ENCODE measurements at places on chromosomes 1 and 21. TPM values are rescaled to one million over a fixed set of nuclear protein-coding genes. Genes with fewer than 3 reads are reported as not detected.

DNA sequence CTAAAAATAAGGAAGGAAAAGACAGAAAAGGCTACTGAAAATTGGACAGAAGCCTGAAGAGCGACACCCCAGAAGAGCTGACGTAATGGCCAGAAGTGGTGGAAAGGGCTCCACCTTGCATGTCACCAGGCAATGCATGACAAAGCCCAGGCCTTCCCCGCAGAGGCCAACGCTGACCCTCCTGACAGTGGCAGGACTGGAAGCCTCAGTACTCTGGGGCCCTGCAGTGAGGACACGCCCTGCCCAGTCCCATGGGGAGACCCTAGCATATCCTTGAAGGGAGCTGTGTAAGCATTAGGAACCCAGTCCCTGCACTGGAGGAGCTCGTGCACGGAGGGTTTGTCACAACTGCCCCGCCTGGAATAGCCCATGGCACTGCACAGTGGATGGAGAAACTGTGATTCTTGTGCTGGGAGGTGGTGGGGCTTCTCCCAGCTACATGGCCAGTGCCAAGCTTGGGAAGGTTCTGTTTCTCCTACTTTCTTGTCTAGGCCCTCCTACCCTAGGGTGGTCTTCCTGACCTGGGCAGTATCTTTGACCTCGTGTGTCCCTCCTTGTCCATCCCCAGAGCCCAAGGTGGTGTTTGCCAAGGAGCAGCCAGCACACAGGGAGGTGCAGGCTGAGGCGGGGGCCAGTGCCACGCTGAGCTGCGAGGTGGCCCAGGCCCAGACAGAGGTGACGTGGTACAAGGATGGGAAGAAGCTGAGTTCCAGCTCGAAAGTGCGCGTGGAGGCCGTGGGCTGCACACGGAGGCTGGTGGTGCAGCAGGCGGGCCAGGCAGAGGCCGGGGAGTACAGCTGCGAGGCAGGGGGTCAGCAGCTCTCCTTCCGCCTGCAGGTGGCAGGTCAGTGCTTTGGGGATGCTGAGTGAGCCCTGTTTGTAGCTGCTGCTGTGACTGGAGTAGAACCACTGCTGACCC, 60.4 kb downstream of the OBSCN start:
- no peak for DNase-seq

Gene ADAM30
- not detected for total RNA-seq

- DNase-seq, result no peak
Observed at GRCh38 chr1:94504601-94505000, 37.0 kb downstream of the F3 start.

DNA sequence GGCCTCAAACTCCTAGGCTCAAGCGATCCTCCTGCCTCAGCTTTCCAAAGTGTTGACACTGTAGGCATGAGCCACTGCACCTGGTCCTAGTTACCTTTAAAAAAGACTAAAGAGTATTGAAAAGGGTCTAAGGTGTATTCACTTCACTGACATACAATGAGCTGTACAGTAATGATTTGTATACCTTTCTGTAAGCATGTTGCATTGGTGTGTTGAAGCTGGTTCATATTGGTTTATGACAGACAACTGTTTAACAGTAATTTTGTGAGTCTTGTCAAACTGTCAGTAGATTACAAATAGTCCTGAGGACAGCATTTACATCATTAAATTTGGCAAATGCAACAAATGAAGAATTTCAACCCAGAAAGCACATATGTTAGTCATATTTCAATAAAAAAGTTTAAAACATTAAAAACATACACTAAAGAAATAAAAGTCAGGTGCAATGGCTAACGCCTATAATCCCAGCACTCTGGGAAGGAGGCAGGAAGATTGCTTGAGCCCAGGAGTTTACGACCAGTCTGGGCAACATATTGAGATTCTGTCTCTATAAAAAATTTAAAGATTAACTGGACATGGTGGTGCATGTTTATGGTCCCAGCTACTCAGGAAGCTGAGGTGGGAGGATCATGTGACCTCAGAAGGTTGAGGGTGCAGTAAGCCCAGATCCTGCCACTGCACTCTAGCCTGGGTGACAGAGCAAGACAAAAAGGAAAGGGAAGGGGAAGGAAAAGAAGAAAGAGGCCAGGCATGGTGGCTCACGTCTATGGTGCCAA, 88.3 kb upstream of the HP1BP3 start:
- DNase-seq, result no peak

GRCh38 chr1:40476924-40477677, at the start of gene ZFP69:
TSS of gene ZFP69 (plus strand) at chr1:40477290. CDS start at chr1:40479362, 2,072 bp downstream.
- DNase-seq, result peak; percentile 78

DNA sequence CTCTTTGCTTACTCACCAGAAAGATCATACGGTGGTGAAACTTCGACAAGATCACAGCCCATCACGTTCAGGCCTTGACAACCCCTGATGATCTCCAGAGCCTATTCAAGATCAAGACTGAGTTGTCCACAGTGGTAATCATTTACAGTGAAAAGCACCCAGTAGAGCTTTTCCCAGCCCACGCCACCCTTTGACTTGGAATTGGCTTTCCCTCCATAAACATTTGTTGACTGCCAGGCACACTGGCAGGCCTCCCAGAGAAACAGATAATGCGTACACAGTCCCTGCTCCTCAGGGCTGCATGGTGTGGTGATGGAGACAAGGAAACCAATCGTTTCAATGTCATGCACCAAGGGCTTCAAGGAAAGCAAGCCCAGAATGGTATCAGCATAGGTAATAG, 10.1 kb downstream of the AGMAT start:
- DNase-seq, result no peak

- DNase-seq, result peak; percentile 63
Observed at GRCh38 chr1:204288021-204288588, 71.6 kb downstream of the PLEKHA6 start.

Gene ZBTB8OS
- 12.3 TPM for total RNA-seq

- no peak for DNase-seq
Observed at GRCh38 chr1:204873714-204874113, 3.1 kb downstream of the NFASC start.

Gene KRTAP6-1
- not detected for total RNA-seq

- no peak for DNase-seq
Observed at GRCh38 chr1:55380355-55380970, 165.3 kb upstream of the USP24 start.

DNA sequence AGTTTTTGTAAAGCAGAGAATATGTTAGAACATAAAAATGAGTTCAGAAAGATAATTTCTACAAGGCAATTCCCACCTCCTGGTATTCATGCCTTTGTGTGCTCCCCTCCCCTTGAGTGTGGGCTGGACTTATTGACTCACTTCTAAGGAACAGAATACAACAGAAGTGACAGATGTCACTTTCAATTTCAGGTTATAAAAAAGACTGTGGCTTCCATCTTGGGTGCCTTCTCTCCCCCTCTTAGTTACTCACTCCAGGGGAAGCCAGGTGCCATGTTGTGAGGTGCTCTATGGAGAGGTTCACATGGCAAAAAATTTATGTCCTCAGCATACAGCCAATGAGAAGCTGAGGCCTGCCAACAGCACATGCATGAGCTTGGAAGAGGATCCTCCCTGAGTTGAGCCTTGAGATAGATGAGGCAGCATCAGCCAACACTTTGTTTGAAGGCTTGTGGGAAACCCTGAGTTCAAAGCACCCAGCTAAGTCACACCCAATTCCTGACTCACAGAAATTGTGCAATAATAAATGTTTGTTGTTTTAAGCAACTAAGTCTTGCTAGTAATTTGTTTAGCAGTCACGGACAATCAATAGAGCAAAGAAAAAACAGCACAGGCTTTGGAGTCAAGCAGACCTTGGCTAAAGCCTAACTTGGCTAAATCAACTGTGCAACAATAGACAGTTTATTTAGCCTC, 73.5 kb upstream of the NGF start:
- no peak for DNase-seq

Gene SELE
- 0.09 TPM for total RNA-seq

DNA sequence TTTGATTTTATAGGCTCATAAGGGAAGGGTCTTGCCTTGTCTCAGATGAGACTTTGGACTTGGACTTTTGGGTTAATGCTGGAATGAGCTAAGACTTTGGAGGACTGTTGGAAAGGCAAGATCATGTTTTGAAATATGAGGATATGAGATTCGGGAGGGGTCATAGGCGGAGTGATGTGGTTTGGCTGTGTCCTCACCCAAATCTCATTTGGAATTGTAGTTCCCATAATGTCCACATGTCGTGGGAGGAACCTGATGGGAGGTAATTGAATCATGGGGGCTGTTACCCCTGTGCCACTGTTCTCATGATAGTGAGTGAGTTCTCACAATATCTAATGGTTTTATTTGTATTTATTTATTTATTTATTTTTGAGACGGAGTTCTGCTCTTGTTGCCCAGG, 6.9 kb upstream of the CSDE1 start:
- DNase-seq, result no peak

GRCh38 chr1:25037174-25038074, 107.3 kb upstream of the RUNX3 start:
- peak; percentile 42 for DNase-seq

Gene ANKRD35
- 0.05 TPM for total RNA-seq

- DNase-seq, result peak; percentile 48
Observed at GRCh38 chr1:8116894-8117264, 90.8 kb upstream of the ERRFI1 start.

DNA sequence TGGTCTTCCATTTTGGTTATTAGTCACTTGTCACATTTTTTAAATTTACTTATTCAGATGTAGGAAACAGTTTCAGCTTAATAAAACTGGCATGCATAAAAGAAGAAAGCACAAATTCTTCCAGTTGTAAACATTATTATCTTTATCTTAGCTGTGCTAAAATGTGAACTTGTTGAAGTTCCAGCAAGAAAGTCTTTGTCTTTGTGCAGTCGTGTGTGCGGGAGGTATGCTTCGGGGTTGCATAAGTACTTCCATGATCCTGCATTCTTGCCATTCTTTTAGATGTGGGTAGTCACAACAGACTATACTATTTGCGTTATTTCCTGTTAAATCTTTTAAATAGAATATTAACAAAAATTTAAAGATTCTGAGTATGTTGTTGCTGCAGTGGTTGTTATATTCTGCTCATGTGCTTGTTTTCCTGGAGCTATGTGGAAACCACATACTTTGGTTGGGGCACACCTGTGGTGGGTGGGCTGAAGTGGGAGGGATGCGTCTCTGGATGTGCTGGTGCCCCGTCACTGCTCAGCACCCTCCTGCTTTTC, 49.9 kb downstream of the CBS start:
- DNase-seq, result no peak

DNA sequence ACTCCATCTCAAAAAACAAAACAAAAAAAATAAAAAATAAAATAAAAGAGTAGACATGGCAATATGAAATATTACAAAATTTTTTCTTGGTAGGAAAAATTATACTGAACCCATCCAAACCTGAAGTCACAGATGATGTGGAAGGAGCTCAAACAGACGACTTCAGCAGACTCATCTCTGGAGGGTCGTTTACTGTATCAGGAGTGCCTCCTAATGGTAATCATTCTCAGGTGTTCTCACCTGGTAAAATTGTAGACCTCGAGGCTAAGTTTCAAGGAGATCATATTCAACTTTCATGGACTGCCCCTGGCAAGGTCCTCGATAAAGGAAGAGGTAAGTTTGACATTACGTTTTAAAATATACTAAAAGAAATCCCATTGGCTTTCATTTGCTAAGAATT, 54.3 kb upstream of the SH3GLB1 start:
- DNase-seq, result no peak

Gene RYR2
- total RNA-seq, result 0.51 TPM

DNA sequence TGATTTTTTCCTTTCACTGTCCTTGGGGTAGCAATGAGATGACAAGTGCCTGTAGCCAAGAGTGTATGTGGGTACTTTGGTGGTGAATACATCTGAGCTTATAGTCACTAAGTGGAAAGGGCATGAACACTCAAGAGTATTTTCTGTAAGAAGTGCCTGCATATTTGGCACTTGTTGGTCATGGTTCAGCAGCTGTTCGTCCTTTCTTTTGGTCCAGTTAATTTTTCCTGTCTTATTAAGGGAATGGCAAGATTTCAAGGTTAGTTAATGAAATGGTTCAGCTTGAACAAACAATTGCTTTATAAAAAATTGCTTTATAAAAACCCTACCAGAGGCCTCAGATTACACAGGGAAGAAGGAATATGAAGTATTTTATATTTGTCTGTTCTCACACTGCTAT, 48.6 kb upstream of the GPR52 start:
- DNase-seq, result no peak

Gene SPATA45
- total RNA-seq, result 0.28 TPM

Gene OR2M3
- not detected for total RNA-seq

Gene TMEM200B
- 4.5 TPM for total RNA-seq

GRCh38 chr1:245045087-245045881, 109.5 kb upstream of the KIF26B start:
- DNase-seq, result no peak

Gene CFHR1
- 288 TPM for total RNA-seq

- DNase-seq, result no peak
Observed at GRCh38 chr1:234871710-234872271, 256.8 kb downstream of the TOMM20 start.

DNA sequence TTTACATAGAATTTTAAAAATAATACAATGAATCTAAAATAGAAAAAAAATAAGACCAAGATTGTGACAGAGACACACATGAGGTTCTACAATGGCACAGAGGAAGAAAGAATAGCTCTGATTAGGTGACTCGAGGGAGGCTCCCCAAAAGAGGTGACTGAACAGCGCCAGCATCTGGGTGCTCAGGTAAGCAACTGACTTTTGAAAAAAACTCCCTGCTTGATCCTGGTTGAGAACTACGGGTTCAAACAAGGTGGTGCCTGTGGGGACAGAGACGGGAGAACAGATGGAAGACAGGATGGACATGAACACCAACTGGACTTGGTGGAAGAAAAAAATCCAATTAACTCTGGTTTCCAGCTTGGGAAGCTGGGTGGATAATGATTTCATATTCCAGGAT, 22.5 kb downstream of the BATF3 start:
- DNase-seq, result no peak

DNA sequence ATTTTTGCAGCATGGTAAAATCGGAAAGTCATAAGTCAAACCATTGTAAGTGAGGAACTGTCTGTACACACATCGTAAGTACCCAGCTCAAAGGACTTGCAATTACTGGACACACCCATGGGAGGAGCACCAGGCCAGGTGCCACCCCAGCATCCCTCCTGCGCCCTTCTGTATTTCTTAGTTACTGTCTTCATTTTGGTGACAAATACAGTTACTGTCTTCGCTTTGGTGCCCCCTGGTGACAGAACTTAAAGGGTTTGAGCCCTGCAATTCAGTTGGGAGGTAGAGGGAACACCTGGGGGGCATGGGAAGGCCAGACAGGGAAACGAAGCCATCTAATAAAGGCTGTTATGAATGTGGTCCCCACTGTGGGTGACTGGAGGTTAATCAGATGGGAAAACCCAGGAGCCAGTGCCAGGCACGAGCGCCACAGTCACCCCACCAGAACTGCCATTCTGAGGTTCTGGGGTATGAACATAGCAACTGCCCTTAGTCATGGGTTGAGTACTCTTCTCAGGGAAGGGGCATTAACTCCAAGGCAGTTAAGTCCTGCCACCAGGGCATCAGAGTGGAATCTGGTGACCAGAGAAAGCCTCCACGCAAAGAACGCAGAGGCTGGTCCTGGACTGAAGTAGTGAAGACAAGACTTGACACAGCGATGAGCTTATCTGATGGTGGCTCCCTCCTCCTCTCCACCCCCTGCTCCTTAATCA, 612.9 kb downstream of the PTPRU start:
- no peak for DNase-seq

DNA sequence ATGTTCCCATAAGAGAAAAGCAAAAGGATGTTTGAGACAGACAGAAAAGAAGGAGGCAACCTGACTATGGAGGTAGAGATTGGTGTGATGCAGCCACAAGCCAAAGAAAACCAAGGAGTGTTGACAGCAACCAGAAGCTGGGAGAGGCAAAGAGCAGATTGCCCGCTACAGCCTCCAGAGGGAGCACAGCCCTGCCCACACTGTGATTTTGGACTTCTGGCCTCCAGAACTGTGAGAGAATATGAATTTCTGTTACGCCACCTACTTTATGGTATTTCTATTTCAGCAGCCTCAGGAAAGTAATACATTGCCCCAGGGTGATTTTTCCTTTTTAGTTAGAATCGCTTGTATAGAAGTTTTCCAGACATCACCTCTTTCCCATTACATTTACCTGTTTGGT, 28.4 kb downstream of the SLAMF6 start:
- no peak for DNase-seq

Data from liver (tissue), 10 donors.